ENCODE measurements at places on chromosomes 11 and 22.

DNA sequence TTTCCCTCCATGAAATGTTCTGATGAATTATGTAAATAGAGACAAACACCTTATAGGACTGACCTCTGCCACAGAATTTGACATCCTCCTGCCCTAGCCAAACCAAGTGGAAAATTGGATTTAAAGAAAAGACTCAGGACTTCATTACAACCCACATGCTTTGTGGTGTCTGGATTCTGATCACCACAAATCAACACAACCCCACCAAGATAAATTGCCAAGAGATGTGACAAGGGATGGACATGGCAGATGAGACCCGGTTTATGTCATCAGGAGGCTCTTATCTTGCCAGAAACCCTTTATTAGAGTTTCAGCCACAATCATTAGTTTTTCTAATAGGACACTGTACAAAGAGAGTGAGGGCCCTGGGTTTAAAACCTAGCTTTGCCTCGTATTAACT, 57.9 kb upstream of the SLC6A5 start:
- DNase-seq = no peak

DNA sequence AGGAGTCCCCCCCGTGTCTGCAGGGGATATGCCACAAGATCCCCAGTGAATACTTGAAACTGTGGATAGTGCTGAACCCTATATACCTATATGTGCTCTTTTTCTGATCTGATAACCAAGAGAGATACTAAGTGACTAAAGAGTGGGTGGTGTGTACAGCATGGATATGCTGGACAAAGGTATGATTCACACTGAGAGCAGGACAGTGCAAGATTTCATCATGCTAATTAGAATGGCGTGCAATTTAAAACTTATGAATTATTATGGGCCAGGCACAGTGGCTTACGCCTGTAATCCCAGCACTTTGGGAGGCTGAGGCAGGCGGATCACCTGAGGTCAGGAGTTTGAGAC, 90.2 kb upstream of the ALKBH3 start:
- no peak for DNase-seq

GRCh38 chr11:117218133-117218915, 13.5 kb downstream of the PCSK7 start:
- peak; percentile 69 for DNase-seq

DNA sequence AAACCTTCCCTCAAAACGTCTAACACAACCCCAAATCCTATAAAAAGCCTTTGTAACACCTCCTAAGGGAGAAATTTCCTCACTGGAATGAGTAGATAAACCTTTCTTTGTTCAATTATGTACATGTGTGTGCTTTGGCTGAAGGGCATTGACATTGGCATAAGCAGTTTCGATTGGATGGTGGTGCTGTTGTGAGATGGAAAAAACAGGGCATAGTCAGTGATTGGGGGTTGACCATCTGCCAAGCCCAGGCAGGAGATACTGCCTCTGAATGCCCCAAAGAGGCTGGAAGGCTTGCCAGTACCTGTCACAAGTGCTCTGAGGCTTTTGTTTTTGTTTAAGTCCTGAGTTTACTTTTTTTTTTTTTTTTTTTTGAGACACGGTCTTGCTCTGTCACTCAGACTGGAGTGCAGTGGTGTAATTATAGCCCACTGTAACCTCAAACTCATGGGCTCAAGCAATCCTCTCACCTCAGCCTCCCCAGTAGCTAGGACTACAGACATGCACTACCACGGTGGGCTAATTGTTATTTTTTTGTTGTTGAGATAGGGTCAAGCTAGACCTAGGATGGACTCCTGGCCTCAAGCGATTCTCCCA, 1.2 kb upstream of the CCDC117 start:
- DNase-seq = no peak

All from sciatic nerve (tissue), 2 donors.